Sigmoid colon (tissue), 7 donors: ENCODE measurements at places on chromosomes 4 and X. TPM values are rescaled to one million over a fixed set of nuclear protein-coding genes. Genes with fewer than 3 reads are reported as not detected.

DNA sequence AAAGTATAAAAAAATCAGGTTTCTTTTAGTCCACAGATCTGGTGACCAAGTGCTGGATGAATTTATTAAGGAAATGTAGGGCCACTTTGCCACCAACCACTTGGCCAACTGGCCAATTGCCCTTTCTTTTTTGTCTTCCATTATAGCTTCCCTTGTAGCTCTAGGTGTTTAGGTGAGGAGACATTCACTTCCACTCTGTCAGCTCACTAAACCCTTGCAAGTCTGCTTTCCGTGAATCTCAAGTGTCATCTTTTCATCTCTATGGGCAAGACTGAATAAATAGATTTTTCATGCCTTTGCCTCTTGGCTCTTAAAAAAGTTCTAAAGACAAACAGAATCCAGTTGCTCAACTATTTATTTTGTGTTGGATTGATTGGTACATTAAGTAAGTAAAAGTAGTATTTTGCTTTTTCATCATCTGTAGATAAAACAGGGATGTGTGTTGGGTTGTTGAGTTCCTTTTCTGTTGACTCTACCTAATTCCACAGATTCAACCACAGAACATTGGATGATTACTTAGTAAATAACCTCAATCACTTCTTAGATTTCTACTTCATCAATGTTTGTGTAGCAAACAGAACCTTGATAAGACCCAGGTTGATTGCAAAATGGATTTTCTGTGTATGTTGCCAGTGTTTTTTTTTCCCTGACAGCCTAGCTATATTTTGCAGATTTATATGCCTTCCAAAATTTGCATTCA is 68.1 kb upstream of the GRXCR1 start:
- H3K27me3 ChIP-seq: no peaks in the 10 kb centered on the region
- DNase-seq: no peak
- H3K27ac ChIP-seq: no peak overlapping the region
- H3K4me1 ChIP-seq: no peaks in the 10 kb centered on the region

Gene PIR
- total RNA-seq: 14.5 TPM

DNA sequence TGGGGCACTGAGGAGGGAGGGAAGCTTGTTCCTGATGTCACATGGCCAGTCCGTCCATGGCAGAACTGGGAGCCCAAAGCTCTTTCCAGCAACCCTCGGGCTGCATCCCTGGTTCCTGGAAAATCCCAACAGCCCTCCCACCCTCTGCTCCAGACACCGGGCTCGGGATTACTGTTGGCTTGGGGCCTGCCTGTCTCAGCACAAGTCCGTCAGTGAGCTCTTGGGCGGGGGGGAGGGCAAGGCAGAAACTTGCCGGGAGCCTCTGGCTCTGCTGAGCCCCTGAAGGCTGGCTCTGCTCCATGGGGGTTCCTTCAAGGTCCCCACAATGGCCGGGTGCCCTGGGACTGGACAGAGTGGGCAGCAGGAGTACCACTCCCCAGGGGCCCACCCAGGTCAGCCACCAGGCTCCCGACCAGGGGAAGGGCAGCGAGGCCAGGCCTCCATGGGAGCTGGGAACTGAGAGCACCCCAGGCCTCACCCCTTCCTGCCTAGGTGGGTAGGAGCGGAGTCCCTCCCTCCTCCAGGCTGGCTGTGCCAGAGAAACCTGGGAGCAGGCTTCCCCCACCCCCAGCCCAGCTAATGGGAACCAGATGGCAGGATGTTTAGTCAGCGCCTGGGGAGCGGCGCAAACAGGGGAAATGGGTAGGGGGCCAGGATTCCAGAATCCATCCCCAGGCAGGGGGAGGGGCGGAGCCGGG is 6.4 kb upstream of the HAUS7 start:
- no peak for DNase-seq
- no peaks in the 10 kb centered on the region for H3K36me3 ChIP-seq
- H3K27ac ChIP-seq: peak overlapping the region; percentile 23
- H3K4me3 ChIP-seq: no peak overlapping the region
- H3K27me3 ChIP-seq: no peaks in the 10 kb centered on the region

DNA sequence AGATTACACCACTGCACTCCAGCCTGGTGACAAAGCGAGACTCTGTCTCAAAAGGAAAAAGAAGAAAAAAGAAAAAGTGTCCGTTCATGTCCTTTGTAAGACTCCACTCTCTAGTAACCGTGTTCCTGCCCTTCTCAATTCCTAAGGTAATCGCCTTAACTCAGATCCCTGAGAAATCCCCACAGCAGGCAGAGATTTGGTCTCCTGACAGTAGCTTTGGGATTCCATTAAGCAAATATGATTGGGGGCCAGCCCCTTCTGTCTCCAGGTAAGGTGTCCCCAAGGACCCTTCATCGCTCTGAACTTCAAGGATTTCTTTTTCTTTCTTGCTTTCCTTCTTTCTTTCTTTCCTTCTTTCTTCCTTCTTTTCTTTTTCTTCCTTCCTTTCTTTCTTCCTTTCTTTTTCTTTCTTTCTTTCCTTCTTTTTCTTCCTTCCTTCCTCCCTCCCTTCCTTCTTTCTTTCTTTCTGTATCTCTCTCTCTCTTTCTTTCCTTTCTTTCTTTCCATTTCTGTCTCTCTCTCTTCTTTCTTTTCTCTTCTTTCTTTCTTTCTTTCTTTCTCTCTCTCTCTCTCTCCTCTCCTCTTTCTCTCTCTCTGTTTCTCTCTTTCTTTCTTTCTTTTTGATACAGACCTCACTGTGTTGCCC is 2.1 kb upstream of the ASMT start:
- no peaks in the 10 kb centered on the region for H3K36me3 ChIP-seq
- DNase-seq: no peak
- H3K4me3 ChIP-seq: no peak overlapping the region
- H3K4me1 ChIP-seq: no peaks in the 10 kb centered on the region
- H3K27ac ChIP-seq: no peak overlapping the region
- no peaks in the 10 kb centered on the region for H3K27me3 ChIP-seq

- no peak for DNase-seq
- no peak overlapping the region for H3K27ac ChIP-seq
- no peaks in the 10 kb centered on the region for H3K27me3 ChIP-seq
- H3K36me3 ChIP-seq: no peaks in the 10 kb centered on the region
Measured at GRCh38 chrX:50691820-50692219, 122.2 kb downstream of the SHROOM4 start.

Gene ART3
- 5.4 TPM for total RNA-seq

Gene CLCN4
- 0.66 TPM for total RNA-seq

Gene GASK1B
- total RNA-seq: 34.4 TPM

GRCh38 chr4:94766856-94767255 is 9.1 kb downstream of the BMPR1B start:
- DNase-seq: no peak
- no peak overlapping the region for H3K4me3 ChIP-seq
- no peaks in the 10 kb centered on the region for H3K4me1 ChIP-seq
- H3K36me3 ChIP-seq: no peaks in the 10 kb centered on the region
- H3K27me3 ChIP-seq: no peaks in the 10 kb centered on the region

DNA sequence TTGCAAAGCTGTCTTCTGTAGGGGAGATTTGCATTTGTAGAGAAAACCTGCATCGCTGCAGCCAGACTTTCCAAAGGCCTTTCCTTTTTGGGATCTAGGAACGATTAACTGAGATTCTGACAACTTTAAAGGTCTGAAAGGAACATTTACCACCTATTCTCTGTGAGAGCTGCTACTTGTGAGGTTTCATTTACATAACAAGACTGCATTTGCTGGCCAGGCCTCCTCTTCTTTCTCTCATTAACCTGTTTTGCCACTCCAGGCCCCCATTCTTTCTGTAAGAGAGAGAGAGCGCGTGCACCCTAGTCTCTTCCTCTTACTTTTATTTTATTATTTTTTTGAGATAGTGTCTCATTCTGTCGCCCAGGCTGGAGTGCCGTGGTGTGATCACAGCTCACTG is 31.6 kb downstream of the TMEM31 start:
- no peak overlapping the region for H3K4me3 ChIP-seq
- no peak overlapping the region for H3K27ac ChIP-seq
- H3K4me1 ChIP-seq: no peaks in the 10 kb centered on the region
- DNase-seq: no peak

Gene VGLL1
- not detected for total RNA-seq

Gene ETDB
- not detected for total RNA-seq

- H3K4me3 ChIP-seq: no peak overlapping the region
- no peak overlapping the region for H3K27ac ChIP-seq
- no peaks in the 10 kb centered on the region for H3K27me3 ChIP-seq
- no peak for DNase-seq
- H3K4me1 ChIP-seq: peaks cover 6% of the 10 kb centered on the region
- H3K36me3 ChIP-seq: no peaks in the 10 kb centered on the region
Measured at GRCh38 chr4:24188459-24188858, 298.6 kb upstream of the PPARGC1A start.

Gene TLR3
- 6.9 TPM for total RNA-seq

DNA sequence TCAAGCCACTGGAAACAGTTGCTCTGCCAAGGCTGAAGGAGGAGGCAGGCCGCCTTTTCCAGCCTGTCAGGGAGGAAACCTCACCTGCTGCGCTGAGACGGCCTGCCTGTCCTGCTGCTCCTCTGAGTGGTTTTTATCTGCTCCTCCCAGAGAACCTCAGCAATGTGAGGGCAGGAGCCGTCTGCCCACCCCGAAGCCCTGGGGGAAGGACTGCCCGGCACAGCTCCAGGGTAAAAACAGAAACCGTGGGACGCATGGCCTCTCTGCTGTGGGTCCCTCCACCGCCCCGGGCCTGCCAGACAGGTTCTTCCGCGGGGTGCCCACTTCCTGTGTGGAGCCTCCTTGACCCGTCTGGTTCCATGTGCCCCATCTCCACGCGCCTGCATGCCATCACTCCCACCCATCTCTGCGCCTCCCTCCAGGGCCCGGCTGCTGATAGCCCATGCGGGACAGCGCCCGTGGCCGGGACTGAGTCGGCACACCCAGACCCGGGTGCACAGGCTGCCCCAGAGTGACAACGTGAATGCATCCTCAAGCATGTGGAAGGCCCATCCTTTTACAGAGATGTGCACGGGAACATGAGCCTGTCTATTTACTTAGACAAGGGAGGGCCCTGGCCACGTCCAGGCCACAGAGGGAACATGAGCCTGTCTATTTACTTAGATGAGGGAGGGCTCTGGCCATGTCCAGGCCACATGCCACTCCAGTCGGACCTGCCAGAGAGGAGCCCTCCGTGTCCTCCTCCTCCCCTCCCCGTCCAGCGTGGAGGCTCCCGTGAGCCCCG is 4.0 kb upstream of the SLC49A3 start:
- H3K27ac ChIP-seq: no peak overlapping the region
- no peaks in the 10 kb centered on the region for H3K36me3 ChIP-seq
- H3K27me3 ChIP-seq: no peaks in the 10 kb centered on the region
- no peaks in the 10 kb centered on the region for H3K4me1 ChIP-seq

DNA sequence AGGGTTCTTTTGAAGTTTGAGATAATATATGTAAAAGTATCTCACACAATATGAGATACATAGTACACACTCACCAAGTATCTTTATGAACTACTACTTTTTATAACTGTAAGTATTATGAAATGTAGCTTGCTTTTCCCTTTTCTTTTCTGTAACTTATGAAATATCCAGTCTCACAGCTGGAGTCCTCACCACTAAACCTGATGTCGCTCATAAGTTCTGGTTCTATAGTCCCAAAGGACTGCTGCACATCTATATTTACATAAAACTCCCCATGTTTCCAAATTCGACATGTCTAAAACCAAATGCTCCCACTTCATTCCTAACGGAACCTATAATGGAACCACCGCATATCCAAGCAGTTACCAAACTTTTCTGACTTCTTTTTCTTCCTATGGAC is 186.5 kb upstream of the SLC7A11 start:
- H3K36me3 ChIP-seq: no peaks in the 10 kb centered on the region
- H3K27me3 ChIP-seq: no peaks in the 10 kb centered on the region
- H3K4me3 ChIP-seq: no peak overlapping the region
- H3K4me1 ChIP-seq: no peaks in the 10 kb centered on the region
- H3K27ac ChIP-seq: no peak overlapping the region

DNA sequence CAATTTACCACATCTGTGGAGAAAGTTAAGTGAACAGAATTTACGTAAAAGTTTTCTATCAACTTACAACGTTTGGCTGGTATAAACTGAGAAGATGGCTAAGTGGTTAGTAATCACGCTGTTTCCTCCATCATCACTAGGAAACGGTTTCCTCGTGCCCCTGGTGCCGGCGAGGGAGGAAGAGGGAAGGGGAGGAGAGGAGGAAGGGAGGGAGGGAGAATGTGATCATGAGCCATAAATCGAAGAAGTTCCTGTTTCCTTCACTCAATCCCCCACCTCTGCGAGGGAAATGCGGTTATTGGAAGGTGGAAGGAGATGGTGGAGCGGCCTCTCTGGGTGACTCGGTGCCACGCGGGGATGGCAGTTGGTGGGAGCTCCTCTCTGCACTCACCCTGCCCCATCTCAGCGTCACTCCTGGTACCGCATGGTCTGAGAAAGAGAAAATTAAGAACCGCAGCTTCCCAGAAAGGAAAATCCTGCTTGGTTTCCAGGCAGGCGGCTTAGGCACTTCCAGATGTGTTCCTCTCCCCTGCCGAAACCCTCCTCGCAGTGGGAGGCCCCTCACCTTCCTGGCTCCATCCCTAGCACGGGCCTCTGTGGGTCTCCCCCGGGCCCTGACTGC is 216.8 kb downstream of the AFAP1 start:
- H3K27me3 ChIP-seq: no peaks in the 10 kb centered on the region
- H3K4me1 ChIP-seq: peaks cover 7% of the 10 kb centered on the region
- H3K36me3 ChIP-seq: no peaks in the 10 kb centered on the region
- H3K4me3 ChIP-seq: no peak overlapping the region
- DNase-seq: no peak

Gene CYBB
- 23.0 TPM for total RNA-seq

GRCh38 chr4:125526420-125526819 is 211.7 kb downstream of the FAT4 start:
- H3K36me3 ChIP-seq: no peaks in the 10 kb centered on the region
- H3K4me1 ChIP-seq: no peaks in the 10 kb centered on the region
- H3K4me3 ChIP-seq: no peak overlapping the region
- no peak overlapping the region for H3K27ac ChIP-seq
- DNase-seq: no peak
- no peaks in the 10 kb centered on the region for H3K27me3 ChIP-seq

GRCh38 chrX:150167482-150168324 is 195.4 kb upstream of the MAMLD1 start:
- no peaks in the 10 kb centered on the region for H3K4me1 ChIP-seq
- no peak overlapping the region for H3K27ac ChIP-seq
- no peaks in the 10 kb centered on the region for H3K36me3 ChIP-seq
- no peak overlapping the region for H3K4me3 ChIP-seq
- H3K27me3 ChIP-seq: no peaks in the 10 kb centered on the region

Gene RHOXF1
- total RNA-seq: not detected

DNA sequence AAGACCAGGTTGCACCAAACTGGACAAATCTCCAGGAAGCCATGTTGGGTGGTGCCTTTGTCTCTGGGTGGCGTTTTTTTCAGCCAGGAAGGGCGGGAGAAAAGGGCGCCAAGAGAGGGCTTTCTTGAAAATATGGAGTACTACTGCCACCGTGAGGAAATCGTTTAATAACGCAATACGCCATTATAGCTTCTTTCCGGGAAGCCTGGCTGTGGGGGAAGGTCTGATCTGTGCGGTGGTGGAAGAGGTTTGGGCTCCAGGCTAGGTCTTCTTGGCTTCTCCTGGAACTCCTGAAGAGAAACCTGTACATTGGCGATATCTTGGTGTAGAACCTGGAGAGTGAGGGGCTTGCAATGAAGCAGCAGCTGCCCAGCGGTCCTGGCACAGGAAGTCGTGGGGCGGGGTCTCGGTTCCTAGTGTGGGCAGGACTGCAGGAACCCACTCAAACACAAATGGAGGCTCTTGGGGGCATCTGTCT is 202.7 kb downstream of the OR13H1 start:
- peak overlapping the region; percentile 53 for H3K4me3 ChIP-seq
- no peak overlapping the region for H3K27ac ChIP-seq
- no peaks in the 10 kb centered on the region for H3K36me3 ChIP-seq
